ENCODE measurements at places on chromosomes 12 and 14.

DNA sequence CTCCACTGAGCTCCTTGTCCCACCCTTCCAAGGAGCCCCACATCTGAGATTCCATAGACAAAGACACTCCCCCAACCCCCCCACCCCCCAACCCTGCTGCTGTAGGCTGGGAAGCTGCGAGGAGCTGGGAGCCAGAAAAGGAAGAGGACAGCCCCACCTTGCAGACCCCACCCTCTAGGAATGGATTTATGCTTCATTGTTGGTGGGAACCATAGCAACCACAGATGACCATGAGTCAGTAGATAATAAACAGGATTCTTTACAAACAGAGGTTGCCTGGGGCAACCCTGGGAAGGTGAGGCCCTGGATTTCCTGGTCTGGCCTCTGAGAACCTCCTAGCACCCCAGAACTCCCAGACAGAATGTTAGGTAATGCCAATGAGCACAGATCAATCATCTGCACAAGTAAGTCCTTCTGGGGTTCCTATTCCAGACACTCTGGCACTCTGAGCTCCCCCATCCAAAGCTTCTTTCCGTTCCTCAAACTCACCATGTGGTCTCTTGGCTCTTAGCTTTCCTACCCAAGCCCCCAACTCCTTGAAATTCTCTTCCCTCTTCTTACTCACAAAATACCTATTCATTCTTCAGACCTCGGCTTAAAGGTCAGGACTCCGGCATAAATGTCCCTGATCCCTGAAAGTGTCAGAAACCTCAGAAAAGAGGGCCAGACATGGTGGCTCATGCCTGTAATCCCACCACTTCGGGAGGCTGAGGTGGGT lies 15.2 kb upstream of the PLEKHG6 start:
- DNase-seq, result no peak

DNA sequence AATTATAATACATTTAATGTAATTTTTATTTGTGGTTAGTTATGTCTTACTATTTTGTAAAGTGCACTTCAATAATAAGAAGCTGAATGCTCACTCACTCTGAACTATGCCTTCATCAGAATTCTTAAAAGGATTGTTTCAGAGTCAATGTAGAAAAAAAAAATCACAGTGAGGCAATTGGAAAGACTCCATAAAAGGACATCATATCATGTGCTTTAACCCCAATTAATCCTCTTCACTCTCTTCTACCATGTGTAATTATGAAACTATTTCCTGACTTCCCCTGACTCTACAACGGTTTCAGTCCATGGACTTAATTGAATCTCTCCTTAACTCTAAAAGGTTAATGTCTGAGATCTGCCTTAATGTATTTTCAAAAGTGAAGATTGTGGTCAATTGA lies 250.4 kb upstream of the ALG10 start:
- DNase-seq, result no peak

DNA sequence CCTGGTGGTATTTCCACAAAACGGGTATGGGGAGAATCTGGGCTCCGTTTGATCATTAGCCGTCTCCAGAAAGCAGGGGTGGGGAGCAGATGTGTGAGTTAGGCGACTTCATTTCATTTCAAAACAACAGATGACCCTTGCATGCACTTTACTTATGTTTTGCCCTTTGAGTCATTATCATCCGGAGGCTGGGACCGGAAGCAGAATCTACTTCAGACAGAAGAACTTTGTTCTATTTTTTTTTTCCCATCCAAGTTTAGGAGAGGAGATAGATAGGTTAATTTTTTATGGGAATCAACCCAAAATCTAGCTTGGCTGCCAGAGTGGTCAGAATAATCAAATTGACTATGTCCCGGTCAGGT lies 31.3 kb upstream of the CMAS start:
- DNase-seq, result no peak

DNA sequence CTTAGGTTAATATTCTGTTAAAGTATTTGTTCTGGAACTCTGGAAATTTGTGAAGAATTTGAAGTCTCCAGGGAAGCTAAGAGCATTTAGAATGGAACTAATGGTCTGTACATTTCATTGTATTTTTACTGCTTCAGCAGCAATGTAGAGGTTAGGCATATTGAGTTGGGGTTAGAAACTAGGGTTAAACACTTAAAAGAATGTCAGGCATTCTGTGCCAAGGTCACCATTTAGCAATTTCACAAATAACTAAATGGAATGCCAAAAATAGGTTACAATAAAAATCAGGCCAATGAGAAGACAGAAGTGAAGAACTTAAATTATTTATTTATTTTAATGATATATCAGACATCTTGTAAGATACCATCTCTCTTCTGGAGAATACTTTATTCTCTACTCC lies 210.8 kb downstream of the C12orf50 start:
- no peak for DNase-seq

DNA sequence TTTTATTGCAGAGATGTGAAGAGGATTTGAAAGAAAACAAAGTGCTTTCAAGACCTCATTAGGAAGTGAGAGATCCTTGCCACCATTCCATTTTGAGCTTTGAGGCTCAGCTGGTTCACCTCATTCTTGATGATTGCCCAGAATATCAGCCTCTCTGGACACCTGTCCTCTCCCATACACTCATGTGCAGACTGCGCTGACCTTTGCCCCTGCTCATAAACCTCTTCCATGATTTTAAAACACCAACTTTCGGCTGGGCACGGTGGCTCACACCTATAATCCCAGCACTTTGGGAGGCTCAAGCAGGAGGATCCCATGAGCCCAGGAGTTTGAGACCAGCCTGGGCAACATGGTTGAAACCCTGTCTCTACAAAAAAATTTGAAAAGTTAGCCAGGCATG lies 8.9 kb downstream of the COX14 start:
- no peak for DNase-seq

GRCh38 chr14:41925409-41925808 lies 318.7 kb downstream of the LRFN5 start:
- DNase-seq, result no peak

- no peak for DNase-seq
Measured at GRCh38 chr12:77072833-77073495, 7.6 kb upstream of the E2F7 start.
